ENCODE measurements at places on chromosomes 13 and 19.

DNA sequence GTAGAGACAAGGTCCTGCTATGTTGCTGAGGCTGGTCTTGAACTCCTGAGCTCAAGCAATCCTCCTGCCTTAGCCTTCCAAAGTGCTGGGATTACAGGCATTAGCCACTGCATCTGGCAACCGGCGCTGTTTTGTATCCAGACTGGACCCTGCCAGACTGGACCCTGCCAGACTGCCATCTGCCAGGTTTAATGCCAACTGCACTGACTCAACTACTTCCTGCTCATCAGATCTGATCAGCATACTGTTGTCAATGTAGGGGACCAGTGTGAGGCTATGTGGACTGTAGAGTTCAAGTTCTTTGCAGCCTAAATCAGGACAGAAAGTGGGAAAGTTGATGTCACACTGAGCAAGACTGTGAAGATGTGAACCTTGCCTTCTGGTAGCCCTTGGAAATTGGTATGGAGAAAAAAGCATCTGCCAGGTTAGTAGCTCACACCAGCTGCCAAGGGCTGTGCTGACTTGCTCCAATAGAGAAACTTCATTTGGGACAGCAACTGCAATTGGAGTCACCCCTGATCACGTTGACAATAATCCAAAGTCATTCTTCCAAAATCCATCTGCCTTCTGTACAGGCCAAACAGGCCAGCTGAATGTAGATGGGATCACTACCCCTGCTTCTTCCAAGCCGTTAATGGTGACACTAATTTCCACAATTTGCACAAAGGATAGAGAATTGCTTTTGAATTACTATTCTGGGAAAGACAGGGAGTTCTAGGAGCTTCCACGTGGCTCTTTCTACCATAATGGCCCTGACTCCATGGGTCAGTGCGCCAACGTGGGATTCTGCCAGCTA is 36.8 kb upstream of the ATP1A3 start:
- H3K4me1 ChIP-seq = no peaks in the 10 kb centered on the region
- DNase-seq = no peak
- no peaks in the 10 kb centered on the region for H3K36me3 ChIP-seq
- no peak overlapping the region for H3K4me3 ChIP-seq
- H3K27ac ChIP-seq = no peak overlapping the region

GRCh38 chr13:34772206-34772605 is 169.9 kb upstream of the NBEA start:
- no peak overlapping the region for H3K4me3 ChIP-seq
- no peak overlapping the region for H3K27ac ChIP-seq
- H3K36me3 ChIP-seq = no peaks in the 10 kb centered on the region
- DNase-seq = no peak
- no peaks in the 10 kb centered on the region for H3K27me3 ChIP-seq

DNA sequence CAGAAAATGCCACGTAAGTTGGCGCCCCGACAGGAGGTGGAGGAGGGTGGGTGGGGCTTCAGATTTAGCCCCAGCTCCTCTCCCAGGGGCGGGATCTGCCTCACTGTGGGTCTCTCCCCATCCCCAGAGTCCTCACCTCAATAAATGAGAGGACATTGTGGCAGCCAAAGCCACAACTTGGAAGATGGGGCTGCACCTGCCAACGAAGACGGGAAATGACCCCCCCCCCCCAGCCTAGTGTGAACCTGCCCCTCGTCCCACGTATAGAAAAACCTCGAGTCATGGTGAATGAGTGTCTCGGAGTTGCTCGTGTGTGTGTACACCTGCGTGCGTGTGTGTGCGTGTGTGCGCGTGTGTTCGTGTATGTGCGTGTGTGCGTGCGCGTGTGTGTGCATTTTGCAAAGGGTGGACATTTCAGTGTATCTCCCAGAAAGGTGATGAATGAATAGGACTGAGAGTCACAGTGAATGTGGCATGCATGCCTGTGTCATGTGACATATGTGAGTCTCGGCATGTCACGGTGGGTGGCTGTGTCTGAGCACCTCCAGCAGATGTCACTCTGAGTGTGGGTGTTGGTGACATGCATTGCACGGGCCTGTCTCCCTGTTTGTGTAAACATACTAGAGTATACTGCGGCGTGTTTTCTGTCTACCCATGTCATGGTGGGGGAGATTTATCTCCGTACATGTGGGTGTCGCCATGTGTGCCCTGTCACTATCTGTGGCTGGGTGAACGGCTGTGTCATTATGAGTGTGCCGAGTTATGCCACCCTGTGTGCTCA is 1.5 kb upstream of the TRAPPC5 start:
- no peaks in the 10 kb centered on the region for H3K27me3 ChIP-seq
- no peaks in the 10 kb centered on the region for H3K36me3 ChIP-seq
- peak overlapping the region; percentile 98 for H3K27ac ChIP-seq

GRCh38 chr13:80599765-80600164 is 258.8 kb upstream of the SPRY2 start:
- H3K4me3 ChIP-seq = no peak overlapping the region
- H3K27me3 ChIP-seq = no peaks in the 10 kb centered on the region
- no peaks in the 10 kb centered on the region for H3K36me3 ChIP-seq
- H3K27ac ChIP-seq = peak overlapping the region; percentile 0

- H3K27ac ChIP-seq = no peak overlapping the region
- DNase-seq = no peak
- no peaks in the 10 kb centered on the region for H3K27me3 ChIP-seq
- H3K36me3 ChIP-seq = peaks cover 100% of the 10 kb centered on the region
- no peak overlapping the region for H3K4me3 ChIP-seq
Measured at GRCh38 chr19:35729763-35730162, 12.0 kb downstream of the KMT2B start.

DNA sequence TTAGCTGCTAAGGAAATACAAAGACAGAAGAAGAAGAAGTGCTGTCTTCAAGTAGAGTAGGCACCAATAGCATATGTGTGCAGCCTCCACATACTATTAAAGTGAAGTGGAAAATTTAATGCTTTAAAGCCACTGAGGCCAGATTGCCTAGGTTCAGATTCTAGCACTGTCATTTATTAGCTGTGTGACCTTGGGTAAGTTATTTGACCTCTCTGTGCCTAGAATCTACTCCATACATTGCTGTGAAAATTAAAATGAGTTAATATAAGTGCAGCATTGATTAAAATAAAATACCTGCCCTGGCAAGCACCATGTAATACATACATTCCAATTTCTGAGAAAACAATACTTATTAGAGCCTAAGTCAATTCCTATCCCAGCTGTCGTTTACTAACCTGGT is 110.5 kb downstream of the FRY start:
- no peak for DNase-seq
- no peaks in the 10 kb centered on the region for H3K4me1 ChIP-seq
- H3K36me3 ChIP-seq = peaks cover 4% of the 10 kb centered on the region
- no peak overlapping the region for H3K4me3 ChIP-seq

GRCh38 chr19:38714354-38714778 is 29.9 kb downstream of the CAPN12 start:
- no peak overlapping the region for H3K4me3 ChIP-seq
- H3K4me1 ChIP-seq = peaks cover 76% of the 10 kb centered on the region
- peaks cover 98% of the 10 kb centered on the region for H3K36me3 ChIP-seq
- H3K27me3 ChIP-seq = no peaks in the 10 kb centered on the region

DNA sequence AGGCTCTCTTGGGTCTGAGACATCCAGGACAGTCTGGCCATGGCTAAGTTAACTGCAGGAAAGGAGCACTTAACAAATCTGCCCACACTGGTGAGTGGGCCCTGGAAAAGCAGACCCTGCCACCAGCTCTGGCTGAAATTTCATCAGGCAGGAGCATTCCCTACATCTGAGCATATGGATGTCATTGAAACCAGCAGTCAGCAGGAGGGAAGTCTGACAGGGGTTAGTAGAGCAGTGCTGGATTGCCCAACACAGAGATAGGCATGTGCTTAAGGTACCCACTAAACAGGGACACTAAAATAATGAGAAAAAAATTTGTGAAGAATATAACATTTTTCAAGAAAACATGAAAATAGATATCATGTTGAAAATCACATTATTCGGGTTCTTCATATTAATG is 13.6 kb upstream of the ACOD1 start:
- H3K4me1 ChIP-seq = no peaks in the 10 kb centered on the region
- H3K27ac ChIP-seq = no peak overlapping the region
- no peaks in the 10 kb centered on the region for H3K27me3 ChIP-seq
- DNase-seq = no peak
- no peak overlapping the region for H3K4me3 ChIP-seq

DNA sequence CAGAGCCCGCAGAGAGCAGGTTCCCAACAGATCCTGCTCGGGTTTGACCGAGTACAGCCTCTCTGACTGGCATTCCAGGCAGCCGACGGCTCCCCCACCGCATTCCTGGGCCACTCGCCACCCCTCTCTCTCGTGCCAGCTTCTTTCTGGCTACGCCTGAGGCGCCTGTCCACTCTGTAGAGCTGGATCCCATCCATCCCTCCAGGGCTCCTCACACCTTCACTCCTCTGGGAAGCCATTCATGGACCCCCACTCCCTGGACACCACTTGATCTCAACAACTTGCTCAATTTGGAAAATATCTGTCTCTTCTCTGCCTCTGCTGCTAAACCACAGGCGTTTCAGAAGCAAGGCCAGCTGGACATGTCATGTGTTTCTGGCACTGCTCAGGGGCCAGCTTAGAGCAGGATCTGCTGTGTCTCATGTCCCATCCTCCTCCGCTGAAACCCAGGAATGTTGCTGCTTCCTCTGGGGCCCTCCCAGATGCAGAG is 30.6 kb upstream of the ATP1A3 start:
- no peak overlapping the region for H3K27ac ChIP-seq
- no peak for DNase-seq
- no peak overlapping the region for H3K4me3 ChIP-seq
- H3K27me3 ChIP-seq = no peaks in the 10 kb centered on the region
- no peaks in the 10 kb centered on the region for H3K36me3 ChIP-seq

- no peak for DNase-seq
- no peaks in the 10 kb centered on the region for H3K27me3 ChIP-seq
- H3K4me3 ChIP-seq = no peak overlapping the region
- no peaks in the 10 kb centered on the region for H3K36me3 ChIP-seq
Measured at GRCh38 chr13:48902368-48902767, 73.3 kb upstream of the FNDC3A start.

DNA sequence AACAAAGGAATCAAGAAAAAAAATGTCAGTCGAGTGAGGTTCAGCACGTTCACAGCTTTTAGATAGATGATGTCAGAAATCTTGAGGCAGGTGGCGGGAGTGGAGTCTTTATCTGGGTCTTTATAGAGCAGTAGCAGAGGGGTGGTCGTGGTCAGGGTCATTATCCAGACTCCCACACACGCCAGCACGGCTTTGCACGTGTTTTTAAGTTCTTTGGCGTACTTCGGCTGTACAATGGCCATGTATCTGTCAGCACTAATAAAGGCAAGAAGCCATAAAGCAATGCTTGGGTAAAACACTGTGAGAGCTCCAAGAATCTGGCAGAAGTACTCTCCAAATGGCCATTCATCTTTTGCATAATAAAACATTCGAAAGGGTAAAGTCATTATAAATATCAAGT is 2.9 kb downstream of the GPR18 start:
- no peaks in the 10 kb centered on the region for H3K27me3 ChIP-seq
- DNase-seq = no peak
- H3K27ac ChIP-seq = peak overlapping the region; percentile 85
- peak overlapping the region; percentile 70 for H3K4me3 ChIP-seq

- H3K36me3 ChIP-seq = peaks cover 36% of the 10 kb centered on the region
- peak; percentile 54 for DNase-seq
- no peaks in the 10 kb centered on the region for H3K4me1 ChIP-seq
- H3K4me3 ChIP-seq = no peak overlapping the region
- H3K27me3 ChIP-seq = no peaks in the 10 kb centered on the region
Measured at GRCh38 chr19:33447336-33448158, 74.0 kb downstream of the CEBPG start.

GRCh38 chr13:110266983-110267382 is 40.0 kb downstream of the COL4A1 start:
- peak overlapping the region; percentile 73 for H3K27ac ChIP-seq
- H3K36me3 ChIP-seq = no peaks in the 10 kb centered on the region
- peaks cover 15% of the 10 kb centered on the region for H3K27me3 ChIP-seq
- H3K4me1 ChIP-seq = peaks cover 33% of the 10 kb centered on the region
- no peak for DNase-seq

GRCh38 chr19:53538378-53539109 is 599 bp downstream of the ZNF331 start:
- H3K4me3 ChIP-seq = peak overlapping the region; percentile 83
- H3K36me3 ChIP-seq = no peaks in the 10 kb centered on the region

DNA sequence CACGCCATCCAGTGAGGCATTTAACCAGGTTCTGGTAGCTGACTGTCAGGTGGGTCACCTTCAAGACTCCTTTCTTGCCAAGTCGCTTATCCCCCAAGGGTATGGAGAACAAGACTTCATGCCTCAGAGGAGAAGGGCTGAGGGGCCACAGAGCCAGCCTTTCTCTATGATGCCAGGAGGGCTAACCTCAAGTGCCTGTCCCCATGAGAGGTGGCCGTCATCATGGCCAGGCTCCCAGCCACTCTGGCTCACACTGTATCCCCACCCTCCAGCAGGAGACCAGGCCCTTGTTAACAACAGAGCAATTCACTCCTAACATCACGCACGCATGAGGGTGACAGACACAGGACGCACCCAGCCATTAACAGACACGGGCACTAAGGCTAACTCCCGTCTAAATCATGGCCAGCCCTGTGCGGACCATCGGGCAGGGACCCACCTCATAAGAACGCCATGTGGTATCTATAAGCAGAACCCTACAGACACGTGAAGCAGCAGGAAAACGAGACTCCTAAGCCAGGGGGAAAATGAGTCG is 38.6 kb upstream of the ISYNA1 start:
- peaks cover 9% of the 10 kb centered on the region for H3K36me3 ChIP-seq
- H3K27me3 ChIP-seq = no peaks in the 10 kb centered on the region
- peak; percentile 62 for DNase-seq
- H3K4me3 ChIP-seq = no peak overlapping the region
- peaks cover 90% of the 10 kb centered on the region for H3K4me1 ChIP-seq
- H3K27ac ChIP-seq = peak overlapping the region; percentile 84

DNA sequence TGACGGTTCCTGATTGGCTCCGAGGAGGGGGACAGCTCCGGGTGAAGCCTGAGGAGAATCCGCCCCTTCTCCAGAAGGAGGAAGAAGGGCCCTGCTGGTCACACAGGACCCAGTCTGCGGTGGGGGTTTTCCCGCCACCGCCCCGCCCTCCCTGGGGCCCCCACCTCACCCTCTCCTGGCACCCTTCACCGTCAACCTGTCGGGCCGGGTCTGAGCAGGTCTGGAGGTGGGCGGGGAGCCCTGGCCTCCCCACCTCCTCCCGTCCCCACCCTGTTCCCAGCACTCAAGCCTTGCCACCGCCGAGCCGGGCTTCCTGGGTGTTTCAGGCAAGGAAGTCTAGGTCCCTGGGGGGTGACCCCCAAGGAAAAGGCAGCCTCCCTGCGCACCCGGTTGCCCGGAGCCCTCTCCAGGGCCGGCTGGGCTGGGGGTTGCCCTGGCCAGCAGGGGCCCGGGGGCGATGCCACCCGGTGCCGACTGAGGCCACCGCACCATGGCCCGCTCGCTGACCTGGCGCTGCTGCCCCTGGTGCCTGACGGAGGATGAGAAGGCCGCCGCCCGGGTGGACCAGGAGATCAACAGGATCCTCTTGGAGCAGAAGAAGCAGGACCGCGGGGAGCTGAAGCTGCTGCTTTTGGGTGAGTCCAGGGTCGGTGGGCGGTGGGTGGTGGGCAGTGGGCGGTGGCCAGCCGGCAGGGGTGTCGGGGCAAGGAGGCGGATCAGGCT is at the start of gene GNA15:
TSS of gene GNA15 (plus strand) at position 73 of the 723 bp plus-strand sequence. CDS start at position 491, 418 bp downstream.
- H3K27ac ChIP-seq = peak within 1 kb of the TSS; percentile 81
- H3K27me3 ChIP-seq = peaks cover 23% of the 10 kb centered on the region
- peak; percentile 82 for DNase-seq
- H3K4me1 ChIP-seq = peaks cover 6% of the 10 kb centered on the region
- no peak within 1 kb of the TSS for H3K4me3 ChIP-seq
- H3K36me3 ChIP-seq = no peaks in the 10 kb centered on the region
